ENCODE measurements at places on chromosomes 1 and 21.
A peak's percentile ranks its signal among the peaks of the same experiment; 100 is the strongest.

DNA sequence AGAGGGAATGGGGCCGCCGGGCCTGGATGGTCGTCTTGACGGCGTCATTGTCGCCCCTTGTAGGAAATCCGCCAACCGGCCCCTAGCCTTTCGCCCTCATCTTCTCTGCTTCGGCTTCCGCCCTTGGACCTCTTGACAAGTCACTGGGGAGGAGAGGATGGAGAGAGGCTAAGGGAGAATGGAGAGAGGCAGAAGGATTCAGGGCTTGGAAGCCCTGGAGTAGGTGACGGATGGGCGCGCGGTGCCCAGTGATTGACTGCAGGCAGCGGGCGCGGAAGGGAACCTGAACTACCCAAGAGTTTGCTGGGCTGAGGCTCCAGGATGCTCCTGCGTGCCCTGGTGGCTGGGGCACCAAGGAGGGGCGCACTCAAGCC lies 651 bp downstream of the PDE4B start:
- DNase-seq: no peak

- DNase-seq: no peak
Observed at GRCh38 chr1:44368471-44369151, 13.6 kb upstream of the ERI3 start.

GRCh38 chr21:41119901-41120300 lies 48.1 kb upstream of the BACE2 start:
- DNase-seq: no peak

GRCh38 chr1:156754219-156754618 lies 2.7 kb upstream of the HDGF start:
- DNase-seq: no peak

DNA sequence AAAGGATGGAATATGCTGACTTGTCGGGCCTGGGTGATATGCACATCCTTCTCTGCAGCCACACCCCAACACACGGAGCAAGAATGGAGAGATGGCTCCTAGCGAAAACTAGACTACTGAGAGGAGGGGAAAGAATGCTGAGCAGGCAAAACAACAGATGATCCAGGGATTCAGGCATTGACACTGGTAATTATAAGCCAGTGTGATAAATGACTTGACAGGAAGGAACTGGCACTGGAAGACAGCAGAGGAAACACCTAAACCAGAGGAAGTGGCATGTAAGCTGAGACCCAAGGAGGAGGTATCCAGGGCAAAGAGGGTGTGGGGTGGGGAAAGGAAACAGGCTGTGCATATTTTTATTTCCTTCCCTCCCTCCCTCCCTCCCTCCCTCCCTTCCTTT lies 31.7 kb upstream of the KHDRBS1 start:
- DNase-seq: no peak

- peak; percentile 94 for DNase-seq
Observed at GRCh38 chr1:108816049-108816893, 40.6 kb downstream of the AKNAD1 start.

- no peak for DNase-seq
Observed at GRCh38 chr21:45766501-45766900, 123.0 kb downstream of the PCBP3 start.

DNA sequence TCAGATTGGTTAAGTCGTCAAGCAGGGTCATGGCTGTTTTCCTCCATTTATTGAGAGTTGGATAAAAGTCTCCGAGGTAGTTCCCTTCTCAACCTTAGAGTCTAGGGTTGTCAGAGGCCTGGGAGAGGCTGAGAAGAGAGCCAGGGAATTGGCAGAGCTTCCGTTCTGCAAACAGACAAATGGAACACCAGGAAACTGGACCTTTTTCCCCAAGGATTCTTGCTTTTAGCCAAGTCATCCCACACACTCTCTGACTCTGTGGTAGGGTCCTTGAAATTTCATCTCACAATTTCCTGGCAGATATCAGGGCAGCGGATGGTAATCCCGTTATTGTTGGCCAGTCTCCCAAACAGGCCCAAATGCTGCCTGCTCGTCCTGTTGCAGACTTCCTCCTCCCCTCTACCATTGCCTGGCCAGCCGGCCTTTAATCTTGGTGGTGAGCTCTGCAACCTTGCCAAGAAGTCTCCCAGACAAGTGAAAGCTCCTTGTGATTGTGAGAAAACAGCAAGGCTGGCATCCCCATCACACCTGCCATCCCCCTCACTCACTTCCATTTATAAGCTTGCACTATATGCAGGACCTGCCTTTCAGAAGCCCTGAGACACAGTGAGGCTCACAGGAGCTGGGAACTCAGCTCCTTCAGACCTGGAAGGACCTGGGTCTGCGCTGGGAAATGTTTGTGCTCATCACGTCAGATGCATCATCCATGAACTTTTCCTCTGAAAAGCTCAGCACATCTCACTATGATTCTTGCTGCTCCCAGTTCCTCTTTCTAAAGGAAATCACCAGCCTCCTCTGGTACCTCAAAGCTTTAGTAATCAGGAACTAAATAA lies 13.7 kb upstream of the SRP9 start:
- peak; percentile 63 for DNase-seq

GRCh38 chr1:232438476-232438875 lies 191.5 kb downstream of the SIPA1L2 start:
- DNase-seq: no peak

DNA sequence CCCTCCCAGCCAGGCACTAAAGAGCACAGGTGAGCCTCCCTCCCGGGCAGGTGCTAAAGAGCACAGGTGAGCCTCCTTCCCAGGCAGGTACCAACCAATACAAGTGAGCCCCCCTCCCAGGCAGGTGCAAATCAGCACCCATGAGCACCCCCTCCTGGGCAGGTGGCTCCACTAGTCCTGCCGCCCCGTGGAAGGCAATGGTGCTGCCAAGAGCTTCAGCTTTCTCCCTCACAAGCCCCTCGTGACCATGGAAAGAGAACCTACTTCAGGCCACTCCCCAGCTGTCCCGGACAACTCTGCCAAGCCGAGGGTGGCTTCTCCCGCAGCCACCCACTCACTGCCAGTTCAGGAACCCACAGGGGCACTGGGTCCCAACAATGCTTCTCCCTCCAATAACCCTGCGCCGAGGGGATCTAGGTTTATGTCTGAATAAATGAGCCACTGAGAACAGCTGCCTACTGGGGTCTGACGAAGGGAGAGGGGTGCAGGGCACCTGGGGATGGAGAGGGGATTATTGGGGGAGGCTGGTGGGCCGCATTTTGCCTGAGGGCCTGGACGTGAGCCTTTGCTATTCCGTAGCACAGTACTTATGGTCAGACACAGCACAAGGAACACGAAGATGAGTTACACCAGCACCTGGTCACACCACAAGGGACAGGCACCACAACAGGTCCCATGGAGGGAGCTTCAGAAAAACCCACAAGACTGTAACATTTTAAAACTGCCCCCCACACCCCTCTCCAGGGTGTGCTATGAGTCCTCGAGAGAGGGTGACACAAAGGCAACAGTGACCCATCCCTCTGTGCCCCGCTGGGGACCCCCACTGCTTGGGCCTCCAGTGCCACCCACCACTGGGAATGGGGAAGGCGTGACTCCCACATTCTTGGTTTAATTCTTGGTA lies 46.3 kb downstream of the PRDM15 start:
- no peak for DNase-seq

All from left hindlimb (tissue), 1 donor.